Occipital lobe (tissue), 3 donors: ENCODE measurements at places on chromosomes 12 and 14.

DNA sequence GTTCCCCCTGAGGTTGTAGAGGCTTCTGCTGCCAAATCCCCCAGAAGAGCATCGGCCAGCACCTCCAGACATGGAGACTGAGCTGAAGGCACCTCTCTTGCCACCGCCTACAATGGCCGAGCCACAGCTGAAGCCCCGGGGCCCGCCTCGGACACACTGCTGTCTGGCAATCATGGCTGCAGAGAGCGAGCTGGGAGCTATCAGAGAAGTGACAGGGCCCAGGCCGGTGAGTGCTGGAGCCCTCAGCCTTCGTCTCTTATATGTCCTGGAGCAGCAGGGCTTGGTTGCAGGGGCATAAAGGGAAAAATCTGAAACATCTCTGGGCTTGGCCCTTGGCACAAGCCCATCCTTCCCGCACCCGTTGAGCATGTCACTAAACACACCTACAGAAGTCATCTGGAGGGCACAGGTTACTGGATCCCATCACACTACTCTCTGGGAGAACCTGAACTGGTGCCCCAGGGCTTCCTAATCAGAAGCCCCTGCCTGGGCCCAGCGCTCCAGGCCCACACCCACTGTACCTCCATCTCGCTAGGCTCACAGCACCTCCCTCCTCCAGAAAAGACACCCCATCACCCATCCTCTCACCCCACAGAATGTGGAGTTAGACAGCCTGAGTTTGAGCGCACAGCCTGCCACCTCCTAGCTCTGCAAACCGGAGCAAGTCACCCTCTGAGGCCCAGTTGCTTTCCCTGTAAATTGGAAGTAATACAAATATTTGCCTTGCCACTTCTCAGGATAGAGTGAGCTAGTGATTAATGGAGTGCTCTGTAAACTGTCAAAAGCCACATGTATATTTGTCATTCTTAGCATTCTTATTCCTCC, at the start of gene KRT4:
Gene KRT4, minus strand, starts transcription at position 232 of the 825 bp plus-strand sequence. Its CDS starts 58 bp downstream, at position 174.
- DNase-seq = no peak

GRCh38 chr14:100654025-100654813, 67.0 kb upstream of the BEGAIN start:
- no peak for DNase-seq

GRCh38 chr12:52146822-52147366, 44.9 kb downstream of the KRT80 start:
- DNase-seq = no peak

GRCh38 chr14:22748206-22748605, 18.3 kb upstream of the OXA1L start:
- no peak for DNase-seq

DNA sequence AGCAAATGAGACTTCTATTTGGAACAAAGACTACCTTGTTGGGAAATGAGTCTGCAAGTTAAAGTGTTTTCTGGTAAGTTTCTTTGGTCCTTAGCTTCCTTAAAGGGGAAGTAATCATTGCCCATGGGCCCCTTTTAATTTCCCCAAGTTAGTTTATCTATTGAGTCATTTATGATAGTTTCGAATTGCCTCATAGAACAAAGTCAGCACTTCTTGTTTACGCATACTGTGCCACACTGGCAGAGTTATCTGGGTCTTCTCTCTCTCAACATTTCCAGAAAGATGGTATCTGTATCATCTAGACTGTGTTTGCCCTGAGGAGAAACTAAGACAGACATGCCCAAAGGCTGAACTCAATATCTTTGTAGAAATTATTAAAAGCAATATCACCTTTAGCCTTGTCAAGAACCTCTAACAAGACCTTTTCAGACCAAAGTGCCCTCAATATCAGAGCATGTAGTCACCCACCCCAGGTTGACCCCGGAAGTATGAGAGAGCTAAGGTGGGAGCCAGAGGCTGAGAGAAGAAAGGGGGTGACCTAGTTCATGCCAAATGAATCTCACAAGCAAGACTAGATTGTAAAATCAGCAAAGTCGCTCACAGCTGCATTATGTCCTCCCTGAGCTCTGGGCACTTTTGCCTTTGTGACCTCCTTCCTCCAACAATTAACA, 40.0 kb downstream of the GPR65 start:
- no peak for DNase-seq

GRCh38 chr14:74504874-74505720, 11.5 kb downstream of the ISCA2 start:
- DNase-seq = no peak

DNA sequence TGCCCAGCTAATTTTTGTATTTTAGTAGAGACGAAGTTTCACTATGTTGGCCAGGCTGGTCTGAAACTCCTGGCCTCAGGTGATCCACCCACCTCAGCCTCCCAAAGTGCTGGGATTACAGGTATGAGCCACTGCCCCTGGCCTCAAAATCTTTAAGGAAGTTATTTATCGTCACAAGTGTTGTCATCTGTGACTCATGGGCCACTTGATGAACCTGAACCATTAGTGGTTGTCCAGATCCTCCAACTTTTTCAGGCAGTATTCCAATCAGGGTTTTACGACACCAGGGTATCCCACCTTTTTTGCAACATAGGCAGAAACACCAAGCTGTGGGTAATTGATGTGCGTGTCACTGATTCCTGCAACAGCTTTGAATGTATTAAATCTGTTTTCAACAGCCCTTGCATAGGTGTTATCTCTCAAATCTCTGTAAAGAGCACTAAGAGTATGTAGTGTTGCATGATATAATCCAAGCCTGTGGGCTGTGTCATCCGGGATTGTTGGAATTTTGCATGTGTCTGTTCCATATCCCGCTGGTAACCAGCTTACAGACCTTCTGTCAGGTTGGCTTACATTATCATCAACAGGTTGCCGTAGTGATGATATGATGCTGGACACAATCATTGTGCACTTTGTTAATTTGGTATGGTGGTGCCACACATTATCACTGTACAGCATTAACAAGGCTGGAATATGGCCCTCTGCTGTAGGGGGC, 79.3 kb upstream of the SCN8A start:
- DNase-seq = no peak

GRCh38 chr14:37247791-37248461, 50.2 kb downstream of the MIPOL1 start:
- no peak for DNase-seq

GRCh38 chr14:23631702-23632460, 4.3 kb upstream of the DHRS2 start:
- DNase-seq = peak; percentile 72

- no peak for DNase-seq
Measured at GRCh38 chr14:74257941-74258763, 18.9 kb downstream of the VSX2 start.

DNA sequence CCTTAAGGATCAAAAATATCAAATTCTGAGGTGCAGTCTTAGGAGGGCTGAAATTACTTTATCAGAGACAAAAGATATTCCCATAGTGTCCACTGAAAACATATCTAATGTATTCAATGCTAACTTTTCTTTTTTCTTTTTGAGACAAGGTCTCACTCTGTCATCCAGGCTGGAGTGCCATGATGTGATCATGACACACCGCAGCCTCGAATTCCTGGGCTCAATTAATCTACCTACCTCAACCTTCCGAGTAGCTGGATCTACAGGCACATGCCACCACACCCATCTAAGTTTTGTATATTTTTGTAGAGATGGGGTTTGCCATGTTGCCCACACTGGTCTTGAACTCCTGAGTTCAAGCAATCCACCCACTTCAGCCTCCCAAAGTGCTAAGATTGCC, 68.3 kb downstream of the ZC3H14 start:
- no peak for DNase-seq

- DNase-seq = no peak
Measured at GRCh38 chr14:94119071-94119470, 8.5 kb downstream of the IFI27 start.

- DNase-seq = no peak
Measured at GRCh38 chr12:116238149-116238548, 39.3 kb downstream of the MED13L start.

- DNase-seq = no peak
Measured at GRCh38 chr14:49134940-49135339, 451.2 kb downstream of the RPS29 start.

GRCh38 chr12:20211981-20212421, 156.3 kb upstream of the PDE3A start:
- DNase-seq = no peak

DNA sequence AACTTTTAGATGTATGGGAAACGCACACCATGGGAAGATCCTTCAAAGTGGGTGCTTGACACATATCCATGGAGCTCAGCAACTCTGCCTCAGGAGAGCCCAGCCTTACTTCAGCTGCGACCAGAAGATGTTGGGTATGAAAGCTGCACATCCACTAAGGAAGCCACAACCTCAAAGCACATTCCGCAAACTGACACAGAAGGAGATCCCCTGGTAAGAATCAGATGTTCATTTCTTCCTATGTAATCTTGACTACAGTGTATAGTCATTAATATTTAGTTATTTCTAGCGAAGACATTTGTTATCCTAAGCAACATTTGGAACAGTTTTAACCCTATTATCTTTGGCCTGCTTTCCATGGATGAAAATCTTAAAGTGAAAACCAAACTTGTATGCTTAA, 374.2 kb downstream of the NAV3 start:
- no peak for DNase-seq

DNA sequence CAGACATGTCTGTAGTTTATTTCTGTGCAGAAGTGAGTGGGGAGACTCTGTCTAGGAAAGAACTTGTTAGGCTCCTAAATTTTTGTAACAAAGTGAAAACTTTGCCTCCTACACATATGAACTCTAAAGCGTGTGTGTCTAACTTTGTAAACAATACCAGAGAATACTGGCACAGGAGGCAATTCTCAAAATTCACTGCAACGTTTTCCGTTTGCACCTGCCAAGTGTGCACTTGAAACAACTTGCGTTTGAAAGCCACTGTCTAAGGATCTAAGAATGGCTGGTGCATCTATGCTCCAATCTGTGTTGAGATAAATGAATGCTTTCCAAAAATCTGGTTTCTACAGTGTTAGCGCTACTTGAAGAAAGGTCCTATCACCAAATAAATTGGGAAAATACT, 15.3 kb downstream of the GRIP1 start:
- DNase-seq = no peak

DNA sequence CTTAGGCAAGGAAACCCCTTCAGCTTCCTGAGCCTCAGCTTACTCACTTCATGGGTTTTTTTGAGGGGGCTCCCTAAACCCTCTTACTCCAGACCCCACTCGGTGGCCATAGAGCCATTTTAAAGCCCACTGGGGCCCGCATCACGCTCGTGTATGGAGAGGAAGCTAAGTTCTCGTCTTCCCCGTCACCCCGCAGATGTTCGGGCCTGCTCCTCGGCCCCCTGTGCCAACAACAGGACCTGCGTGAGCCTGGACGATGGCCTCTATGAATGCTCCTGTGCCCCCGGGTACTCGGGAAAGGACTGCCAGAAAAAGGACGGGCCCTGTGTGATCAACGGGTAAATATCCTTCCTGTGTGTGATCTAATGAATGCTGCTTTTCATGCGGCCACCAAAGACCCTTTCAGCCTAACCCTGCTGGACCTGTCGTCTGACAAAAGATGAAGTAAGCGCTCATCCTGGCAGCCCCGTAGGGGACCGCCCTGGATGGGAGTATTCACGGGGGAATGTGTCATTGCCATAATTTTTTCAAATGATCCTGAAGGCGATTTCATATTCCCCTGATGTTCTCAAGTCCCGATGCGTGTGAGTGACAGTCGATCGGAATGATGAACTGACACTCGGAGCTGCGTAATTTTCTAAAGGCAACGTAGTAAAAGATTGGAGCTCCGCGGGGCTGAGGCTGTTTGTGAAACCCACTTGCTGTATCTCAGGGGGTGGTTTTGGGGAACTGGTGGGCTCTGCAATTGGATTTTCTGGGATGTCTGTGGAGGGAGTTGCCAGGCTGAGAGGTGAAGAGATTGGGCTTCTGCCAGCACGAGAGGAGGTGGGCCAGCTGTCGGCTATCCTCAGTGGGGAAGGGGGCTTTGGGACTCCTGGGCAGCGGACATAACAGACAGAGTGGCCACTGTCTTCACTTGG, 5.4 kb downstream of the DLK1 start:
- DNase-seq = no peak

DNA sequence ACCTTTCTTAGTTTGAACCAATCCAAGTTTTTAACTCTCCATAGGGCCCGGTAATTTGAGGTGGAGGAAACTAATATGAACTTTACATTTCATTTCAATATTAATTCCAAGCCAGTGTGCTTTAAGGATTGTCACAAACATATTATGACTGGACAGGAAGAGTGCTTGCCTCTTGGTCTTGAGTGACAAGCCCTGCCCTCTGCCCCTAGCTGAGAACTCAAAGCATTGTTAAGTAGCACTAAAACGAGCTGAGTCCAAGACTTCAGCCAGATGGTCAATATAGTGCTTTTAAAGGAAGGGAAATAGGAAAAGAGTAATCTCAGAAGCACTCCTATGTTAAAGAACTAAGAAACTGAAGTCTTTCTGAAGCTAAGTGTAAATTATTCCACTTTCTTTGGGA, 17.1 kb downstream of the TRMT5 start:
- DNase-seq = no peak

DNA sequence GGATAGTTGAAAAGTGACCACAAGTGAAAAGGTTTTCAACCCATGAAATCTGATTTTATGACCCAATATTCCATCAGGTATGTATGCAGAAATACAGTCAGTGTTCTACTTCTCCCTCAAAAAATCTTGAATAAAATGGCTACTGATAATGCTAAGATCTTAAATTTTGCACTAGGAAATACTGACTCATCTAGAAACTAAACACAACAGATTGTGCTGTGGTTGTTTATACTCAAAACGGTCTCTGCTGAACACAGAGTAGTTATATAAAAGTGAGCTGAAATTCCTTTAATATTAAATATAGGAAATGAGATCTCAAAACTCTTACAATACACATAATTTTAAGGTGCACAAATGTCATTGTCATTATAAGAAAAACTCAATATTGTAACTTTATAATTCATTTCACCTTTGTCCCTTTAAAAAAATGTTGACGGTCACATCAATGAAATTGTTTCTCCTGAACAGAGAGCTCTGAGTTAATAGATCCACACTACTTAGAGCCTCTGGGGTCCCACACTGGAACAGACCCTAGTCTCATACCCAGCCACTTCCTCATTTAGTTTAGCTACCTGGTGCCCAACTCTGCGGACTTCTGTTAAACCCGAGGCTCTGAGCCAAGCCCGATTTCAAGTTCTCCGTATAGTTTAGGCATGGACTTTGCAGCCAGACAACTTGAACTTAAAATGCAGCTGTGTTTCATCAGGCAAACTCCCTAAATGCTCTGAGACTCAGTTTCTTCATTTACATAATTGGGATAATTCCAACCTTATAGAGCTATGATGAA, 9.3 kb downstream of the COCH start:
- DNase-seq = no peak

DNA sequence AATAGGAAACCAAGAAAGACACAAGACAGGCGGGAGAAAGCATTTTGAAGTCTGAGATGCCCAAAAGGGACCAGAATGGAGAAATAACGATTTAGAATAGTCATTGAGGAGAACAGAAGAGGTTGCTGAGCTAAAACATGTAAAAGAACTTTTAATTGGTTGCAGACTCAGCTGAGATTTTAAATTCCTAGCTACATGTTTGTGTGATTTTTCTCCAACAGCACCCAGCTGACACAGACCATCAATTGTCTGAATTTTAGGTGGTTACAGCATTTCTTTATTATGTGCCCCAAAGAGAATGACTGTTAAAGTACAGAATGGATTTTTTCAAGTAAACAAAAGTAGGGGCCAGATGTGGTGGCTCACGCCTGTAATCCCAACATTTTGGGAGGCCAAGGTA, 50.3 kb downstream of the BAZ1A start:
- no peak for DNase-seq
